ENCODE measurements at places on chromosomes 4 and X.

DNA sequence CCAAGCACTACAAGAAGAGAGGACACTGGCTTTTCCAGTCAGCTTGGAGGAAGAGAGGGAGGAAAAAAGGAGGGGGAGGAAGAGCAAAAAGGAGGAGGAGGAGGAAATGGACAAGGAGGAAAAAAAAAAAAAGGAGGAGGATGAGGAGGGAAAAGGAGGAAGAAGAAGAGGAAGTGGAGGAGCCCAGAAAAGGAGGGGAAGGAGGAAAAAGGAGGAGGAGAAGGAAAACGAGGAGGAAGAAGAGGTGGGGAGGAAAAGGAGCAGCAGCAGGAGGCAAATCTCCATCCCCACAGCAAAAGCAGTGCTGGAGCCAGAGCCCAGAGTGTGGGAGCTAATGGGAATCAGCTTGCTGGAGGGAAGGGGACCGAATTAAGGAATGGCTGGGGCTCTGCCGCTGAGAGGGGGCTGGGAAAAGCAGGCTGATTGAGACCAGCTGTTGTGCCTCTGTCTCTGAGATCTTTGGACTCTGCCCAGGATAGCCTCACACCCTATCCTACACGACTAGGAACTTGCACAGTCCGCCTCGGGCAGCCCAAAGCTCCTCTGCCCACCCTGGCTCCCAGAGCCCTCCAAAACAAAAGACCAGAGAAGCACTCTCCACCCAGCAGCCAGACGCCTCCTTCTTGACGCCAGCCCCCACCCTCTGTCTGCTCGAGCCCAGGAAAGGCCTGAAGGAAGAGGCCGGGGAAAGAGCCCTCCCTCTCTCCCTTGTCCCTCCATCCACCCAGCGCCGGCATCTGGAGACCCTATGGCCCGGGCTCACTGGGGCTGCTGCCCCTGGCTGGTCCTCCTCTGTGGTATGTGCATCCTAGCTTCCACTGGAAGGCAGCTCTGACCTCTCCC, at the start of gene XPNPEP2:
Gene XPNPEP2, plus strand, starts transcription at position 514 of the 843 bp plus-strand sequence. Its CDS starts 235 bp downstream, at position 749.
- DNase-seq, result no peak

GRCh38 chr4:183154701-183155391, 55.8 kb downstream of the WWC2 start:
- DNase-seq, result no peak

- DNase-seq, result no peak
Measured at GRCh38 chr4:53861856-53862610, 202.4 kb downstream of the CHIC2 start.

DNA sequence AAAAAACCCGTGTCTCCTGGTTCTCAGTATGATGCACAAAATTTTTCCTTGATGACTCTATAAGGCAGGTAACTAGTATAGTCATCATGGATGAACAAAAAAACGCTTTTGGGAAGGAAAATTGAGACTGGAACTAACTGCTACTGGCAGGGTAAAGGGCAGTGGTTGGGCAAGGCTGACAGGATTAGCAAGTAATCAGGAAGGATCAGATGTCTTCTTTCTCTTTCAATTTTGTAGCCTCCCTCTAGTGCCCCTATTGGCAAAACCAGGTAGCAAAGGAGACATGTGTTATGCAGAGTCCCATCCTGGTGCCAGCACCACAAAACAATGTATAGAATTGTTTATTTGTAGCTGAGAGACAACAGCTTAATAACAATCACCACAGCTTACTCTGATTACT, 12.8 kb upstream of the SLITRK4 start:
- DNase-seq, result no peak

DNA sequence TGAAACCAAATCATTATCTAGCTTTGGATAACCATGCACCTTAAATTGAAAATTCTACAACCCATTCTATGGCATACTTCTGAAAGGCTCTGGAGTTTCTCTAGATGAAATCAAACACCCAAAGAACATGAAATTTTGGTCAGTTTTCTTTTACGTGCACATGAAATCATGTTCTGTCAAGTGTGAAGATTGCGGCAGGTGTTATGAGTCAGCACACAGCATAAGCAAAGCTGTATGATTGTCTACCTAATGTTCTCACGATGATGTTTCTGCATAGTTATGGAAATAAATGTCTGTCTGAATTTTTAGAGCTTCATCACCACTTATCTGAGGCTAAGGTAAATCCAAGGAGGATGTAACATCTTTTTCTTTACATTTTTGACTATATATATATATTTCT, 495.3 kb downstream of the IL1RAPL1 start:
- DNase-seq, result no peak

- no peak for DNase-seq
Measured at GRCh38 chrX:134513091-134513490, 53.1 kb downstream of the HPRT1 start.

Data from CD4-positive, alpha-beta T cell treated with Interleukin-6 at 100 ng/mL for 8 hours (primary cell).